ENCODE measurements at places on chromosomes 16 and 17.
A peak's percentile ranks its signal among the peaks of the same experiment; 100 is the strongest.

DNA sequence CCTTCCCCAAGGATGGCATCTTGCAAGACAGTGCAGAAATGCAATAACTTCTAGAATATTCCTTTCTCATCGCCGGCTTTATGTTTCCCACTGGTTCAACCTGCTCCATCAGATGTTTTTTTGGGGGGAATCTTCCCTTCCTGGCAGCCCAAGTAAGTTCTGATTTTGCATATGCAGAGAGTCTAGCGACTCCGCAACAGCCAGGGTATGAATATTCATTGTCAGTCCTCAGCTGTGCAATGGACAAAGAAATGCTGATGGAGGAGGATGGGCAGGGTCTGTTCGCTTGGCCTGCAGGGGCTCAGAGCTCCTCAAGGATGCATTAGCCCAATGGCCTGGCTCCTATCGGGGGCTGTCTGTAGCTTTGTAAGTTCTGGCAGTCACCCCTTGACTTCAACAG lies 358.8 kb upstream of the CCL2 start:
- DNase-seq = no peak

GRCh38 chr17:66835476-66835875 lies 559 bp downstream of the CACNG5 start:
- no peak for DNase-seq

GRCh38 chr16:80167657-80168390 lies 373.0 kb upstream of the DYNLRB2 start:
- DNase-seq = no peak

GRCh38 chr17:81428121-81428515 lies 32.9 kb downstream of the BAHCC1 start:
- DNase-seq = no peak

DNA sequence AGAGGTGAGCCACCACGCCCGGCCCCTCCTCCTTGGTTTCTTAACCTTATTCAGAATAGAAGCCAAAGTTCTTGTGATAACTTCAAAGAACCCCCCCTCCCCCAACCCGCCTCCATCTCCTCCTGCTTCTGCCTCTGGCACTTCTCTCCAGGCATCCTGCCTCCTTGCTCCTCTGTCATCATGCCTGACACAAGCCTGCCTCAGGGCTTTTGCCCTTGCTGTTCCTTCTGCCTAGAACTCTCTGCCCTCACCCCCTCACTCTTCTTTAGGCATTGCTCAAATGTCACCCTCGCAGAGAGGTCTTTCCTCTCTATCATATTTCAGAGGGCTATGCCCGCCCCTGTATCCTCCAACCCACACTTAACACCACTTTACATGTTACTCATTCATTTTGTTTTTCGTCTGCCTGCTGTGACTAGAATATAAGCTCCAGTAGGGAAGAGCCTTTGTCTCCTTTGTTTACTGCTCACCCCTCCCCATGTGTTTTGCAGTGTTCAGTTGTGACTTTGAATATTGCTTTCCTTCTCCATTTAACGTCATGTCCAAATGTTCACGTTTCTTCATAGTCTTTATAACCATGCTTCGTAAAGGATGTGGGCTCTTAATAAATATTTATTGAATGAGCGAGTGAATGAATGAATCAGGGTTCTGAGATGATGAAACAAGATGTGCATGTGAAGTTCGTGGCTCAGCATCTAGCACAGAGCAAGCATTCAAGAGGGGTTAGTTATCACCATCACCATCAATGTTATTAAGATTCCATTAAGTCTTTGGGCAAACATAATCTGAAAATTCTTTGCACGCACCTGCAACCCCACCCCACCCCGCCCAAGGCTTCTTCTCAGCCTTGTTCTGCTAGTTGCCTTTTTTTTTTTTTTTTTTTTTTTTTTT lies 186.2 kb upstream of the WSCD1 start:
- no peak for DNase-seq

- no peak for DNase-seq
Observed at GRCh38 chr17:36498155-36498554, 11.7 kb downstream of the ZNHIT3 start.

DNA sequence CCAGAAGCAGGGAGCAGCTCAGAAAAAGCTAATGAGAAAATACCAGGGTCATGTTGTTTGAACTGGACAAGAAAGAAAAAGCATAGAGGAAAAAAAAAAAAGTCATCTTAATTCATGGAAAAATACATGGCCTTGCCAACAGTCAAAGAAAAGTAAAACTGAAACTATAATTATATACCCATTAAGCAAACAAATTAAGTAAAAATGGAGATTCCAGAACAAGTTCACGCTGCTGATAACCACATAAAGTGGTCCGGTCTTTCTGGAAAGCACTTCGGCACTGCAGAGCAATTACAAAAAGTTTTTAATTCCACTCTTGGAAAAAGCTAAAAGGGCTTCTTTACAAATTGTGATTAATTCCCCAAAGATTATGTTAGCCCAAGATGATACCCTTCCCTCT lies 12.4 kb upstream of the P2RX5 start:
- DNase-seq = no peak

- no peak for DNase-seq
Observed at GRCh38 chr16:27676839-27677238, 126.9 kb downstream of the KATNIP start.

- DNase-seq = peak; percentile 65
Observed at GRCh38 chr17:31095236-31096105, 694 bp downstream of the NF1 start.

DNA sequence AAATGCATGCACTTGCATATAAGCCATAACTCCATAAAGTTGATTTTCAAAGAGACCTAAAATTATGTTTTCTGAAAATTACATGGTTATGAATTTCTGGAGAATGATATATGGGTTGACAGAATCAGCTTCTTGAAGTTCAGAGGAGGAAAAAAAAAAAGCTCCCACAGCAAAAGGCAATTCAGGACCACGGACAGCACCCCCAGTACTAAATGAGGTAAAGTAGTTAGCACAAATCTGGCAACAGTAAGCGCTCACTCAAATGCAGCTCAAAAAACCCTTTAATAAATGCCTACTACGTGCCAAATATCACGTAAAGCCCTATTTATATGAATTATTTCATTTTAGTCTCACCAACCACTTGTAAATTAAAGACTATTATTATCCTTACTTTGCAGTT lies 135.2 kb downstream of the SHISA9 start:
- no peak for DNase-seq

DNA sequence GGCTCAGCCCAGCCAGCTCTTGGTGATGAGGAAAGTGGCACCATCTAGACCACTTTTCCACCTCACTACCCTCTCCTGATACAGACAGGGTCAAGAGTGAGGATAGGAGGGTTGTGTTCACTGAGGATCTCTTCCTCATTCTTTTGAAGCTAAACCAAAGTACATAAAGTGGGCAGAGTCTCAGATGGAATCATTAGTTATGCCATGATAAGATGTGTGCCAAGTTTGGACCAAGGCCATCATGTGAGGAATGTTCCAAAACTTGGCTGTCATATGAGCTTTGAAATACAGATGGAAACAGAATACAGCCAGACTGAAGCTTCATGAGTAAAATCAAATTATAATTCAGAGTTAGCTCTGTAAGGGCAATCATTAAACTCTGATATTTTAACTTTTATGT lies 37.2 kb downstream of the ACSM1 start:
- DNase-seq = no peak

DNA sequence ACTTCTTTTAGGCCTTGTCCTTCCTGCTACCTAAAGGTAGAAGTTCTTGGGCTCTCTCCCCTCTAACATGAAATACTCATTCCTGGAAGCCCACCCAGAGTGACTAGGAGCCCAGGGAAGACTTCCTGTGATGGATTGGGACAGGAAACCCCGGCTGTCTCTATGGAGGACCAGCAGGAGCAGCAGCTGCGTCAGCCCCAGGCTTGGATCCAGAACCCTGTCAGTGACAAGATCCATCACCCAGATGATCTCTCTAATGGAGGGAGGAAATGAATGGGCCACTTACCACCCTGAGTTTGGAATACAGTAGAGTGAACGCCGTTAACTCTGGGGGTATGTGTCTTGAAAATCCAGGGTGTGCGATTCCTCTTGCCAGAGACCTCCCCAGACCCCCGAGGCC lies 195.7 kb upstream of the WSCD1 start:
- DNase-seq = no peak

- DNase-seq = no peak
Observed at GRCh38 chr17:16652847-16653366, 743 bp downstream of the ZNF624 start.

DNA sequence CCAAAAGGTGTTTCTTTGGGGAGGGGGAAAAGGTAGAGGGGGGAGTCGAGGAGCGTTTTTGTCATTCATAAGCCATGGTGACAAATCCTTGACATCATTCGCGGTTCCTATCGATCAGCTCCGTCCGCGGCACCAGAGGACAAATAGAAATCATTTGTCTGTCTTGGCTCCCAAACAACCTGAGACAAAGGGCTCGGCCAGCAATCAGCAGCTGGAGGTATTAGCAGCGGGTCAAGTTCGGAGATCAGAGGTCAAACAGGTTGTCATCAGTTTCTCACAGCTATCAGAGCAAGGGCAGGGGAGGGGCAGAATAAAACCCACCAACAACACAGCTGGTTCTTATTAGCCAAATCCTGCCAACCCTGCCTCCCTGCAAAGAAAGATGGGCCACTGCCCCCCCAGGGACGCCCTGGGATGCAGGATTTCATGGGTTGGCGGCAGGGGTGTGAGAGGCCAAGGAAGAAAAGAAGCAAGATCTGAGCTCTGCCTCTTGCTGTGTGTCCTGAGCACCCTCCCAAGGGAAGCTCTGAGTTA lies 145.3 kb upstream of the LHX1 start:
- DNase-seq = no peak

- no peak for DNase-seq
Observed at GRCh38 chr16:84029297-84030047, 13.1 kb downstream of the SLC38A8 start.

DNA sequence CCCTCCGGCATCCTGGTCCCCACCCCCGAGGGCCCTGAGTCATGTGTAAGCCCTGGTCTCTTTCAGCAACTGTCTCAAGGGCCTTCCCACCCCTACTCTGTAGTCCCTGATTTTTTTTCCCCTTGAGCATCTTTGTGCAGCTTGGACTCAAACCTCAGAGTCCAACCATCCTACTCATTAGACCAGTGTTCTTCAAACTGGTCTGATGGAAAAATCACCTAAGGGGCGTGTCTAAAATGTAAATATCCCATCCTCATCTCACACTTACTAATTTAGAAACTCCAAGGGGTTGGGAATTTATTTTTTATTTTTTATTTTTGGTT lies 624 bp downstream of the G6PC3 start:
- peak; percentile 51 for DNase-seq

- DNase-seq = peak; percentile 77
Observed at GRCh38 chr17:32161506-32162365, 19.4 kb downstream of the RHOT1 start.

GRCh38 chr16:56506941-56507340 lies 12.9 kb downstream of the BBS2 start:
- DNase-seq = no peak

DNA sequence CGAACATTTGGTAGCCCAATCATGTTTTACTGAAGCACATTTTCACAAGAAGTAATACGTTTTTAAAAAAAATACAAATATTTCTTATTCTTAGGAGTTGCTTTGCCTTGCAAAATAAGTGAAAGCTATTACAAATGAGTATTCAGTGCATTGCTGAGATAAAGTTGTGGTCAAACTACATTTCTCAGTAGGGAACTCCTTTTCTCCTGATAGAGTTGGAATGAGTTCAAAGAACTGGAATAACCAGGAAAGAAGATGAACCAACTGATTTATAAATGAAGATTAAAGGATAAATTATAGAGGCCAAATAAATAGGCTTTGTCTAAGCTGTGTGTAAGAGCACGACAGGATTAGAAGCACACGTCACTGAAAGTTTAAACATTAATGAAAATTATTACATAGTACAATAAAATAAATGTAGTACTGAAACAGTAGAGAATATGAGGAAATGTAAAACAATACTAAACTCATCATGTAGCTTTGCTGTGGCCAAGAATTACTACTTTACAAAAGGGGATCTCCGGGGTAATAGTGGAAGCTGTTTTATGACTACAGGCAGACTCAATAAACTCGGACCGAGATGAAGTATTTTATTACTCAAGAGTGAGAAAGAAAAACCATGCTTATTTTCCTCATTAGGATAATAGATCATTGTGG lies 73.6 kb downstream of the KCNJ2 start:
- DNase-seq = no peak

- no peak for DNase-seq
Observed at GRCh38 chr16:72844225-72844920, 203.6 kb downstream of the ZFHX3 start.

GRCh38 chr16:21642861-21643260 lies 9.5 kb downstream of the IGSF6 start:
- no peak for DNase-seq

GRCh38 chr16:81940781-81941560 lies 70.3 kb downstream of the SDR42E1 start:
- DNase-seq = no peak

GRCh38 chr16:10940501-10941079 lies 1.7 kb downstream of the DEXI start:
- no peak for DNase-seq

DNA sequence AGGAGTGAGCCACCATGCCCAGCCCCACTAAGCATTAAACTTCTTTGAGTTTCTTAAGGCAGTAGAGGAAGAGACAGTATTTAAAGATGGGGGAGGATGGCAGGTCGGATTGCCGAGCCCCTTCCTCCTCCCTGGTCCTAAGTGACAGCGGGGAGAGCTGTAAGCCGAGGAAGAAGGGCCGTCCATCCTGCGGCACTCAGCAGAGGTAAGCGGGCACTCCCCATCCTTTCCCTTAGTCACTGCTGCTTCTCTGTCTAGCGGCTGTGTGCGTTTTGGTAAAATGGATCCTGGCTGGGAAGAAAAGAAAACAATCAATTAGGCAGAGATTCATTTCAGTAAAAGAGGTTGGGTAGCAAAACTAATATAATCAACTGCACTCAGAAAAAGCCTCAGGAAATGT lies 13.9 kb downstream of the DNAAF1 start:
- no peak for DNase-seq

DNA sequence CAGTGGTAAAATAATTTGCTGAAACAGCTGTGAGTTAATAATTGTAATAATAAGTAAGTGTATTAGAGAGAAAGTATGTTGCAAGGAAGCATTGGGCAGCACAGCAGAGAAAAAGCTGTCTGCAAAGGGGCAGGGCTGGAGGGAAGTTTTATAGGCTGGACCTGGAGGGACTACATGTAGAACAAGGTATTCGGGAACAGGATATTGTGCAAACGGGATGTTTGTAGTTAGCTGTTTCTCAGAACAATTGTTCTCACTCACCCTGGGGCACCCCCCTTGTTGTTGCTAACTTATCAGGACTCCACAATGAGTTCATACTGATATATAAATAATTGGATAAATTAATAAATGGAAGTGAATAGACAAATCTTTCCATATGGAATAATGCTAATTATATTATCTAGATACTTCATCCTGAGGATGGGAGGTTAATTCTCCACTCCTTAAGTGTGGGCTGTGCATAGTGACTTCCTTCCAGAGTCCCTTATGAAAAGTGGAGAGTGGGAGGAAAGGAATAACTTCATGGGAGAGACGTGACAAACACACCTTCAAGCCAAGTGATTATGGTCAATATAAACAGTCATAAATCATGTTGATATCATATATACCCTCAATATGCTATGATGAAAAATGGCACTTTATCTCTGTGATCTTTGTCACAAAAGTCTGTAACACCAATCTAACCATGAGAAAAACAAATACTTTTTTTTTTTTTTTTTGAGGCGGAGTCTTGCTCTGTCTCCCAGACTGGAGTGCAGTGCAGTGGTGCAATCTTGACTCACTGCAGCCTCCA lies 85.4 kb downstream of the PPM1E start:
- DNase-seq = no peak

Data from Peyer's patch (tissue), 4 donors.